Panc1 (cell line): ENCODE measurements at places on chromosomes 3 and 15. TPM values are rescaled to one million over a fixed set of nuclear protein-coding genes. Genes with fewer than 3 reads are reported as not detected.

DNA sequence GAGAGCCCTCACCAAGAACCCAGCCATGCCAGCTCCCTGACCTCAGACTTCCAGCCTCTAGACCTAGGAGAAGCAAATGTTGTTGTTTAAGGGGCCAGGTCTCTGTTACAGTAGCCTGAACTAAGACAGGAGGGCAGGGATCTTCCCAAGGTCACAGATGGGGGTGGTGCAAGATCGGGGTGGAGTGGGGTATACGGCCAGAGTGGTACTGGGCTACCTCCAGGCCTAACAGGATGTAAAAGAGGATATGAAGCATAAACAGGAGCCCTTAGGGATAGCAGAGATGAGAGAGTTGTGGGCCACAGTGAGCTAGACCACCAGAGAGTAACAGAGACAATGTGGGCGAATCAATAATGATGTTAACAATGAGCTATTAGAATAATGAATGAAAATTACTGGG is 82.9 kb downstream of the TOP2B start:
- DNase-seq: no peak

GRCh38 chr3:193240850-193241706 is at the start of gene PLAAT1:
Gene PLAAT1, plus strand, starts transcription at chr3:193241222. Its CDS starts 14,429 bp downstream, at chr3:193255651.
- no peak for DNase-seq

DNA sequence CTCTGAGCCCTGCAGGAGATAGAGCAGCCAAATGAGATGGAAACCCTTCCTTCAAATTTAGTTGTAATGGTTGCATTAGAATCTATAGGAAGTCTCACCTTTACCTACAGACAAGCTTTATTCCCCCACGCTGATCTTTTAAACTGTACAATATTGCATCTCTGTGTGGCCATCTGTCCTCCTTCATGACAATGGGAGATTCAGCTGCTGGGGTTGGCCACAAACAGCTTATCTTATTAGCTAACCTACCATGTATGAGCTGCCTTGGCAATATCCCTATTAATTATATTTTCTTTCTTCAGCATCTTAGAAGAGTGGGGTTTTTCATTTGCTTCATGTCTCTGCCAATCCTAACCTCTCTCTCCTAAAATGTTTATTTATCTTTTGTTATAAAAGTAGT is 238.7 kb upstream of the NR2E3 start:
- DNase-seq: no peak

DNA sequence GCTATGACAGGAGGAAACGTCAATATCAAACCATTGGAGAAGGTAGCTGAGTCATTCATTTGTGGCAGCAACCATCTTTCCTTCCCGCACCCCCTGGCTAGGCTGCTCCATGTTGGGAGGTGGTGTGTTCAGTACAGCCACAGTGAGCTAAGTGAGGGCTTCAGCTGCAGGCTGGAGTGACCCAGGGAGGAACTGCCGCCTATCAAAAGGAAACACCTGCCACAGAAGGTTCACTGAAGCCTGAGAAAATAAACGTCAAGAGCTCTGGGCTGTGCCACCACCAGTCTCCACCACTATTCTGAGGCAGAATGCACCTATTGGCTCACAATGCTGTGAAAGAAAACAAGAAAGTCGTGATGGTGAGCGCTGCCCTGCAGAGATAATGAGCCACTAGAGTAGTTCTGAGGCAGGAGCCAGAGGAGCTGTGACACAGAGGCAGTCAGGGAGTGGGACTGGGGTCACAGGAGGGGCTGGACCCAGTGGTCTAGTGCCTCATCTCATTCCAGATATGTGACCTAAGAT is 34.8 kb upstream of the CD47 start:
- DNase-seq: no peak

DNA sequence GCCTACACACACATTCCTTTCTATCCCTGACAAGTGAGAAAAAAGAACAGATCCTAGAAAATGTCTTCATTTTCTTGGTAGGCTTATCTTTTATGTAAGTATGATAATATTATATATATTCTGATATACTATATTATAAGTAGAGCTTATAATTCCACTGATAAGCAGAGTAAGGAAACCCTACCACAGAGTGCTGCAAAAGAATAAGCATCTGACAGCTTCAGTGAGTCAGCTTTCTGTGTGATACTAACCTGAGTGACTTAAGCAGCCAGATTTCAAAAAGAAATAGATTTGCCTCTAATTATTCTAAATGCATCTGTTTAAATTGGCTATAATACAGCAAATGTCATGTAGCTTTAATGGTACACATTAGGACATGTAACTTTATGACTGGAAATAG is 656.0 kb downstream of the MCTP2 start:
- DNase-seq: no peak

DNA sequence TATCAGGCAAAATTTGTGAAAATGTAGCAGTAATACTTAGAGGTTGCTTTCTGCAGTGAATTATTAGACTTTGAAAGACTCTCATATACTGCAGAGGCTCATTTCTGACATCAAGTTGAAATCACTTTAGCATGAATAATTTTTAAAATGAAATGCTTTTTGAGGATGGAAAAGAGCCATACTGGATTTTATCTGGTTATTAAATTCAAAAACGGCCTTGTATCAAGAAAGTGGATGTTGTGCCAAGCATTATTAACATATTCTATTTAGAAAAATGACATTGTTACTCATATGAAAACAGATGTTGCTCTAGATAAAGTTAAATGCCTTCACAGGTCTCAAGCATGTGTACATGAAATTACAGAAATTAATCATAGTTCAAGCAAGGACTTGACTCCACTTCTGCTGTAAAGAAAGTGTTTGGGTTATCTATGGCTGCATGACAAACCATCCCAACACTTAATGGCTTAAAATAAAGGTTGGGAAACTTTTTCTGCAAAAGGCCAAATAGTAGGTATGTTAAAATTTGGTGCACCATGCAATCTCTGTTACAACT is 64.5 kb upstream of the ZNF280D start:
- DNase-seq: no peak

GRCh38 chr3:134049676-134050075 is 20.0 kb upstream of the SLCO2A1 start:
- no peak for DNase-seq

GRCh38 chr15:49832511-49832910 is 211.7 kb downstream of the DTWD1 start:
- no peak for DNase-seq

DNA sequence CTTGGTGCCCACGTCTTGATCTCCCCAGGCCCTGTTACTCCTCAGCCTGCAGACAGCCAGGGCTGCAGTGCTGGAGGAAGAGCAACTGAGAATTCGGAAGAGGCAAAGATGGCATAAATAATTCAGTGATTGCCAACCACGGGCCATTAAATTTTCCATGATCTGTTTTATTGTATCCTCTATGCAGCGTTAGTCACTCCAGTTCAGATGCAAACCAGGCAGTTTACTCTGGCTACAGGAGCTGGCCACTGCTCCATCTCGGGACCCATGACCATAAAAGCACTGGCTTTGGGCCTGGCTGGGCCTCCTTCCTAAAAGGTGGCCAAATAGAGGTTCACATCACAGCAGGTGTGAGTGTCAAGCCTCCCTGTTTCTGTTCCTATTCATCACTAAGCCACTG is 137.6 kb upstream of the TLE3 start:
- no peak for DNase-seq

DNA sequence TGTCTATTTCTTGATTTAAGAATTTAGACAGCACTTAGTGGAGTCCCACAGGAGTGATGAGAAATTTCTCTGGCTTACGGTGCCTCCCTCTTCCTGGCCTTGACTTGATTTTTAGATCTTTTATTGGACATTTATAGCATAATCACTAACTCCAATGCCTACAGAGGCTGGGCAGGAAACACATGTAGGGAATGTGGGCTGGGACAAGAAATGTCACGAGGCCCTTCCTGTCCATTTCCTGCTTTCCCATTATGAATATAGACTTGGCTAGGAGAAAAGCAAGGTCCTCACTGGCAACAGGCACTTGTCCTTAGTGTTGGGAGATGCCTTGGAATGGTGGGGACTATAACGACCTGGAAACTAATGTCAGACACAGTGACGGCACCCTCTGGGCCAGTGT is 100.3 kb downstream of the MYLK start:
- DNase-seq: no peak

The CISH gene
- total RNA-seq: 0.57 TPM

GRCh38 chr3:30286007-30286669 is 320.3 kb upstream of the TGFBR2 start:
- peak; percentile 69 for DNase-seq

GRCh38 chr3:171784937-171785336 is 25.3 kb downstream of the PLD1 start:
- DNase-seq: no peak

DNA sequence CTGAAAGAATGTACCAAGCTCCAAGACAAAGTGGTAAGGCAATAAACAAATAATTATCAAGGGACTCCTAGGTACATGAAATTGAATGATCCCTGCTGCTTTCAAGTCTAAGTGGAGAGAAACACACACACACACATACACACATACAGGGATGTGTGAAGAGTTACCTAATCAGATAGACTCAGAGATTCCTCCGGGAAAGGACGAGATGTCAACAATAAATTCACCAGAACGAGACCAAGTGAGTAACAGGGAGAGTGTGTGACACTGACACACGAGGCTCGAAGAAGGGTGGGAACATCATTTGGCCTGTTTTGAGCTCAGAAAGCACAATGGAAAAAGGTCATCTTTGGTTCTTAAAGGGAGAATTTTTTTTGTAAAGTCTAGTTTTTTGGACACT is 13.4 kb downstream of the LRIG1 start:
- DNase-seq: no peak

The SEMA3G gene
- total RNA-seq: 1.6 TPM

The CKMT1A gene
- total RNA-seq: 4.6 TPM

DNA sequence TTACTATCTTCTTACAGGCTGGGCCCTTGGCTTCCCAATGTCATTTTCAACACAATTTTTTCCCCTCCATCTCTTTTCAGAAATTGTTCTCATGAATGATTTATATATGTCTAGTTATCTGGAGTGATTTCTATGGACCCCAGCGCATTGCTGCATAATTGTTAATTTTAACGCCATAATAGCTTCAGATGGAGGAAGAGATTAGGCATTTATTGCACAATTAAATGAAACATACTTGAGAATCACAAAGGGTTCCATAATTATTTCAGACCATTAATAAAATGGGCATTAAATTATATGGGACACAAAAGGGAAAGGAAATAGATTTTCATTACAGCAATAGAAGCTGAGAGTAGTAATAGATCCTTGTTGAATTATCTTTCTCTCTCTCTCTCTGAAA is 70.3 kb upstream of the SOX14 start:
- no peak for DNase-seq

DNA sequence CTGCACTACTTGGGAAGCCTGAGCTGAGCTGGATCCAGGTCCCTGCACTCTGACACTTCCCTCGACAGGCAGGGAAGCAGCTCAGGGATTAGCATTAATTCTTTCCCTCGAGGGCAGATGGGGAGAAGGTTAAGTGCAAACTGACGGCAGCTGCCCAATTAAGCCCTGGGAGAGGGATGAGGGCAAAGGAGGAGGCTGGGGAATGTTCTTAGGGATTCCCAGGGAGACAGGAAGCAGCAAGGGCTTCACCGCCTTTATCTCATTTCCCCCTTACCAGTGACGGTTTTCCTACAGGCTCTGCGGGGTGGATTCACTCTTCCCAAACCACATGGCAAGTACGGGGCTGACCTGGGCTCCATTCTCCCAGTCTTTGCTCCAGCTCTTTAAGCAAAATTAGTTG is 519.0 kb upstream of the PROK2 start:
- no peak for DNase-seq

- no peak for DNase-seq
Measured at GRCh38 chr3:195906865-195907683, 1.3 kb downstream of the TNK2 start.
